ENCODE measurements at places on chromosomes 11 and 22.

DNA sequence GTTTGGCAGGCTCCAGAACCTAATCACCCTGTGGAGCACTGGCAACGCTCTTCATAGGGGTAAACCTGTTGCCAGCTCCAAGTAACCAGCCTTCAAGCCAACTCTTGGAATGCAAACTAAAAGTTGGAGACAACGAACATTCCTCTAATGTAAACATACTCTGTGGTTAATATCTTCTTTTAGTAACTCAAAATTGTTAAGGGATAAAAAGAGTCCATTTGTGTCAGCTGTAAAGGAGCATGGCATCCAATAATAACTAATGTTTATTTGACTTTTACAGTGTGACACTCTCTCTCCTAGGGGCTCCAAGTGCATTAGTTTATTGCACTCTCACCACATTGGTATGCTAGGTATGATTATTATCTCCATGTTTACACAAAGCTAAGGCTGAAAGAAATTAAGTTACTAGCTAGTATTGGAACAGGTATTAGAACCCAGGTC is 31.0 kb upstream of the AMOTL1 start:
- DNase-seq: no peak

DNA sequence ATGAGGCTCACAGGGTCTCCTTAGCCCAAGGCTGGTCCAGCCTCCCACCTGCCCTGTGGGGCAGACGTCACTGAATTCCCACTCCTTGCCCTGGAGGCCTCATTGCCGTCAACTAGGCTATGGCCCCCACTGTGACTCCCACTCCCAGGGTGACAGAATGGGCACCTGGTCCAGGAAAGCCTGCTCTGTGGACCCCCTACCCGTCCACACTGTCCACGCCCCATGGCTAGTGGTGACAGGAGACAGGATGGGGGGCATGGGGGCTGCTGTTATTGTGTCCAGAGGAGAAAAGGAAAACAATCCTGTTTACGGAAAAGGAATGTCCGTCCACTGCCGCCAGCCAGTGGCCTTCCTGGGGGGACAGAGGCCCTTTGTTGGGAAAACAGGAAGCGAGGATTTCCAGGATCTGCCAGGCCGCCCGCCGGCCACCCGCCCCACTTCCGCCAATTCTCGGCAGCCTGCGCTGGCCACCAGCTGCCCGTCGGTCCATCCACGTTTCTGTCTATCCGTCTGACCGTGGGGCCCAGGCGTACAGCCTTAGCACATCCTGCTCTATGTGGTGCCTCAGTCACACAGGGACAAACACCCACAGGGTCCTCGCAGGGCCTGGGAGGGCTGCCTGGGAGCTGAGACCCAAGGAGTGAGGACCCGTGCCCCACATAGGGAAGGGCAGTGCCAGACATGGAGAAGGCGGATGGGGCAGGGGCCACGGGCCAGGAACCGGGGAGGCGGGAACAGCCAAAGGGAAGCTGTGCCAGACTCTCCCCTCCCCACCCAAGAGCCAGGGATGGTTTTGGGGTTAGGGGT is 19.5 kb downstream of the CRELD2 start:
- no peak for DNase-seq

GRCh38 chr11:63639199-63639832 is 25.1 kb upstream of the PLAAT3 start:
- DNase-seq: no peak

DNA sequence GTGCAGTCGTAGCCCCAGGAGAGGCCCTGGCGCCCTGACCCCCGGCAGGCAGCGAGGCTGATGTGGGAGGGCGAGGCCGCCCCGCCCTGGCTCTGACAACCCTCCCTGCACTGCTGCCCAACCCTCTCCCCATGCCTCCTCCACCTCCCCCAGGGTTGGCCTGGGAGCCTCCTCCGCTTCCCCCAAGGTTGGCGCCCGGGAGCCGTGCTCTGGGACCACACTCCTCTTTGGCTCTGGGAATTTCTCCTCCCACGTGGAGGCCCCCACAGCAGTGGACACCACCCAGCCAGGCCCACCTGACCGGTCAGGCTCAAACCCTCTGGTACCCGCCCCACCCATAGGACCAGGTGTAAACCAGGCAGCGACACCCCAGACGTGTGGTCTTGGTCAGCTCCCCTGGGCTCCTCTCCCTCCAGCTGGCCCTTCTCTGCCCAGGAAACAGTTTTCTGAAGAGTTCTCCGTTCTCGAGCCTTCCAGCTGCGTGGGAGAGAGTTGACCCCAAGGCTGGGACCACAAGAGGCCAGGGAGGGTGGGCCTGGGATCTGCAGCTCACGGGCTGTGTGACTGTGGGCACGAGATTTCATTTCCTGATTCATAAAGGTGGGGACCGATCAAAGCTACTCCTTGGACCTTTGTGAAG is 39.5 kb upstream of the BRSK2 start:
- no peak for DNase-seq

GRCh38 chr11:68993546-68993945 is 12.8 kb upstream of the MRGPRD start:
- DNase-seq: no peak

- no peak for DNase-seq
These were observed 22.8 kb downstream of the SLC5A4 start for GRCh38 chr22:32232191-32232830.

DNA sequence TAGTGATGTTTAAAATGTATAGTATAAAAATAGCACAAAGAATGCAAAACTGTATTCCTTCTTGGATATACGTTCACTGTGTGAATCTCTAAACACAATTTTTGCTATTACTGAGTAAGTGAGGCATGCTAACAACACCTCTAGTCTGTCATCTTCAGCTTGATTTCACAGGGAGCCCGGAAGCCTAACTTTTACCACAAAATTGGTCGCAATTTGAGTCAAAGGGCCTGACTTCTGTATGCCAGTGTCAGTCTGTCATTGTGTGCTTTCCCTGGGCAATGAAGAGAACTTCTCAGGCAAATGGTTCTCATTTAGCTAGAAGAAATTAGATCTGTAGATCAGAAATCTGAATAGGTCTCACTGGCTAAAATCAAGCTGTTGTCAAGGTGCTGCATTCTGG is 1059.5 kb downstream of the FAM181B start:
- DNase-seq: no peak

DNA sequence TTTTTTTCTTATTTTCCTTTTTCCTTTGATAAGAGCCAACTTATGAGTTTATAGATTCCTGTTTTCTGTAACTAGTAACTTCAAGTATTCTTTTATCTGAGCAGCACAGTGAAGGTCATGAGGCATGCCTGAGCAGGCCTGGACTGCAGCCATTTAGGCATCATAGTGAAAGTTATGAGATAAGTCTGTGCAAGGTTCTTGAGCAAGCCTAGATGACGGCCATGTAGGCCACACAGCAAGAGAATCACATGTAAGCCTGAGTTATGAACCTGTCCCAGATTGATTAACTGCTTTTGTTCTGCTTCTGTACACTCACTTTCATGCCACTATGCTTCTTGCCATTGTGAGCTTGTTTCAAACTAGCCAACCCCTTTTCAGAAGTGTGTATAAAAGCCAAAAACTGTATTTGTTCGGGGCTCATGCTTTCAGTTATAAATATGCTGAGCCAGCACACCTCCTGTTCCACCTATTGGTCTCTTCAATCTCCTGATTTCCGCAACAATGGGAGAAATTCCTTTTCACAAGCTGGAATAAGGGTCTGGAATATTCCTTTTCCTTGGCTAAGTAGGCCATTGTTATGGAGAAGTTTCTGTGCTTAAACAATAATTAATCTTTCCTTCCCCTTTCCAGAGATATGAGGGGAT is 745.7 kb downstream of the FAM181B start:
- DNase-seq: no peak

- DNase-seq: no peak
These were observed 63.7 kb downstream of the HIPK3 start for GRCh38 chr11:33320814-33321330.

DNA sequence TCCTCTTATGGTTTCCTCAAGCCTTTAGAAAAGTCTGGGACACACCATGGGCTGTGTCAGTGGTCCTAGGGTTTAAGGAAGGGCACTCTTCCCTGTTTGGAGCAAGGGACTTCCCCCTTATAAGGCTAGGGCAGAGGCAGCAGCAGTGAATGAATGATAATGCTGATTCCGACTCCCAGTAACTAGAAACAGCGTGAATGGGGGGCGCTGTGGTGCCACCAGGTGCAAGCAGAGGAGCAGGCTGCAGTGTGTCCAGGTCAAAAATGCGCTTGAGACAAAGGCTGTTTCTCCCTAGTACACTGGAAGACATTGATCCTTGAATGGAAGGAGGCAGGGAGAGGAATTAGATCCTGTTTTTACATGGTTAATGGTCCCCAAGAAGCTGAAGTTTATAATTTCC is 11.6 kb upstream of the RIC3 start:
- DNase-seq: no peak

- DNase-seq: no peak
These were observed 33.7 kb downstream of the DAGLA start for GRCh38 chr11:61713906-61714305.

DNA sequence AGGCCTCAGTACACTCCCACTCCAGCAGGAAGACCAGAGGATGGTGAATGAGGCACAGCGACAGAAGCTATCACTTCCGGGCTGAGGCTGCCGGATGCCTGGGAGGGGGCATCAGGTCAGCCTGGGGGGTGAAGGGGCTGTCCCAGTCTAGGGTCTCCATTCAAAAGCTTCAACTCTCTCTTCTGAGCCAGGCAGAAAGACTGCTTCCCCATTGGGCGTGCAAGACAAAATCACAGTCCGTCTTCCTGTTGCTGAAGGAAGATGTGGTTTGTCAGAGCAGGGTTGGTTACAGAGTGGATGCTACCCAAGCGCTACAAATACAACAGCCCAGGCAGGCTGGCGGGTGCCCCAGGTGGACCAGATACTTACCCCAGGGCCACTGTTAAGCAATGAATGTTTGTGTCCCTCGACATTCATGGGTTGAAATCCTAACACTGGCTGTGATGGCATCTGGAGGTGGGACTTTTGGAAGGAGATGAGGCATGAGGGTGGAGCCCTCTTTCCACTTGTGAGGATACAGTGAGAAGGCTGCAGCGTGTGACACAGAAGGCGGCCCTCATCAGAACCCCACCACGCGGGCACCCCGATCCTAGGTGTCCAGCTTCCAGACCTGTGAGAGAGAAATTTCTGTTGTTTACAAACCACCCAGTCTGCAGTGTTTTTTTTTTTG is 12.0 kb downstream of the UPK3A start:
- DNase-seq: no peak

DNA sequence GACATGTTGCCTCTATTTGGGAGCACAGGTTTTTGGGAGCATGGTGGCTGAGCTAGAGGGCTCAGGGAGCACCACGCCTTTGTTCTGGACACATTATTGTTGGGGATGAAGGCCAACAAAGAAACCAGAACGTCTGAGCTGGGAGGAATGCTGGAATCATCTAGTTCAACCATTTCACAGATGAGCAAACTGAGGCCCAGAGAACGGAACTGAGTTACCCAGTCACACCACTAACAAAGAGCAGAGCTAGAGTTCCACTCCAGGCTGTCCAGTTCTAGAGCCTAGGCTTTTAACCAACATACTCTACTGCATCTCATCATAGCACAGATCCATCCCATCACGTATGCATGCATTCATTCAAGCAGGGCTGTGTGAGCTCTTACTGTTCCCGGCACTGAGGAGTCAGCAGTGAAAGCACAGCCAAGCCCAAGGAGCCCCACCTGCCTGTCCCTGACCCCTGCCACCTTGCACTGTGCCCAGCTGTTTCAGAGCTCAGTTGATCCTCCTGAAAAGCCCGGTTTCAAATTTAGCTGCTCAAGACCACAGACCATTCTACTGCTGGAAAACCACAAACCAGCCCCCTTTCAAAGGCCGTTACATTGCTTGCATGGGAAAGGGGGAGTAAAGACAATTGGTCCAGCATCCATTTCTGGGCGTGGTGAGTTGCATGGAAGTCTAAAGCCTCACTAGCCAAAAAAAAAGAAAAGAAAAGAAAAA is 16.9 kb upstream of the TCF20 start:
- DNase-seq: no peak

- DNase-seq: no peak
These were observed 51.5 kb upstream of the HORMAD2 start for GRCh38 chr22:30028731-30029130.

DNA sequence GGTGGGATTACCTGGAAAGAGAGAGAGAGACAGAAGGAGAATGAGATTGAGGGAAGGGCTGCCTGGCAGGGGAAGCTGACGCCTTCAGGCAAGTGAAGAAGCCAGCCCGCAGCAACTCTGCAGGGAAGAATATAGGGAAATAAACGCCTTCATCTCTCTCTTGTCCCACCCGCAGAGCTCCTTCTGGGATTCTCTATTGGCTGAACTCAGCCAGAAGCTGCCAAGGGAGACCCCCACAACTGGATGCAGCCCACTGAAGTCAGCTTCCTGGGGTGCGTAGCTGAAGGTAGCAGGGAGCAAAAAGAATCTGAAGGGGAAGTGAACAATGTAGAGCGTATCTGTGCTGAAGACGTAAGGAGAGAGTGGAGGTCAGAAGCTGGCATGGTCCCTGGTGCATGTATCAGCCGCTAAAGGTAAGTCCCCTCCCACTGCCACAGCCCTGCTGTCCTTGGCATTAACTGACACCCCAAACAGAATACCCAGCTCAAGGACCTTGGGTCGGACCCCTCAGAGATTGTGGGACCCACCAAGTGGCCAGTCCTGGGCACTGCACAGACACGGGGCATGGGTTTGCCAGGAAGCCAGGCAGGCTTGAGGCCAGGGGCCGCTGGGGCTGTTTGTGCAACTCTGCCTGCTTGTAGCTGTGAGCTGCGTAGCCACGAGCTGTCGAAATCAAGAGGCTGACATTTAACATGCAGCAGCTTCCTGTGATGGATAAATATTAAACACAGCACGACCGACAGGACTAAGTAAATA is 469.9 kb downstream of the MN1 start:
- no peak for DNase-seq

GRCh38 chr11:41988951-41989572 is 529.6 kb upstream of the LRRC4C start:
- DNase-seq: no peak

DNA sequence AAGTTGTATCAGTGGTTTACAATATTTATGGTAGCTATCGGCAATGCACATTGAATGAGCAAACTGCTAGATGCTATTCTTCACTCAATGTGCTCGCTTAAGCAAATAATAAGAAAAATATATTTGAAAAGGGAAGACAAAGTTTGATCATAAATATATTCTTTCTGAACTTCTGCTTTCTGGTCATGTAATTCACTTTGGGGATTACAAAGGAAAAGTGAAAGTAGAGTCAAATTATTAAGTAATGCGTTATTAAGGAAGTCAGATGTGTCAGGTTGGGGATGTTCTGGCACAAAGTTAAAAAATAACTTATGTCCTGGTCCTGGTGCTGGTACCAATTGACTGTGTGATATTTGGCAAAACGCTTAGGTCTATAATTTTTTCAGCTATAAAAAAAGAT is 98.0 kb upstream of the TRIM77 start:
- no peak for DNase-seq

- DNase-seq: no peak
These were observed 35.5 kb upstream of the SLC25A1 start for GRCh38 chr22:19214078-19214473.

- no peak for DNase-seq
These were observed 782 bp downstream of the SMARCB1 start for GRCh38 chr22:23787600-23787896.

- DNase-seq: no peak
These were observed 24.1 kb downstream of the DCPS start for GRCh38 chr11:126328001-126328390.

Measured in stimulated activated CD4-positive, alpha-beta T cell treated with anti-CD3 and anti-CD28 coated beads, TNF-alpha, amount 100 ng/mL, for 1 hour (primary cell).